ENCODE measurements at places on chromosomes 3 and 15.

- no peak for DNase-seq
Observed at GRCh38 chr3:21718161-21718765, 32.7 kb downstream of the ZNF385D start.

DNA sequence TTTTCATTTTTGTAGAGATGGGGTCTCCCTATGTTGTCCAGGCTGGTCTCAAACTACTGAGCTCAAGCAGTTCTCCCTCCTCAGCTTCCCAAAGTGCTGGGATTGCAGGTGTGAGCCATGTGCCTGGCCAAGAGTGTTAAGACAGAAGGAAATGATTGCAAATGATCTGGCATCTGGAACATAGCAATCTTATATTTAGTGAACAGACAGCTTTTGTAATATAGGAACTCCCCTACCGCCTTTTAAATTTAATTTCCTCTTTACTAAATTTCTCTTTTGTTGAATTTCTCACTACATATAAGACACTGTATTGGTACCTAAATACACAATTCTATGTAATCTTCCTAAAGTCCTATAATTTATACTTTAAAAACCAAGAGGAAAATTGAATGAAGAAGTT lies 13.1 kb downstream of the ANO10 start:
- no peak for DNase-seq

DNA sequence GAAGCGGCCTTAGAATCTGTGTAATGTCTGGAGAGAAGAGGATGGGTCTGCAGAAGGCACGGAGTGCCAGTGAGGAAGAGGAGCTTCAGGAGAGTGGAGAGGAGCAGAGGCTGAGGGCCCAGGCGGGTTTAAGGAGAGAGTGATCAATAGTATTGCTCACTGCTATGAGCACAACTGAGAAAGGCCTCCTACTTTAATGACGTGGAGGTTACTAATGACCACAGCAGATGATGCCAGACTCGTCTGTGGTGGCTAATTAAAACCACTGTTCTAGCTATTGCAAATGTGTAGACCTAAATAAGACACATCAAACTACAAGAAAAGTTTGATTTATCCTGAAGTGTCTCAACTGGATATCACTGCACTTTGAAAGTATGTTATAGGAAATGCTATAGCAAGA lies 33.2 kb downstream of the MTMR10 start:
- no peak for DNase-seq

DNA sequence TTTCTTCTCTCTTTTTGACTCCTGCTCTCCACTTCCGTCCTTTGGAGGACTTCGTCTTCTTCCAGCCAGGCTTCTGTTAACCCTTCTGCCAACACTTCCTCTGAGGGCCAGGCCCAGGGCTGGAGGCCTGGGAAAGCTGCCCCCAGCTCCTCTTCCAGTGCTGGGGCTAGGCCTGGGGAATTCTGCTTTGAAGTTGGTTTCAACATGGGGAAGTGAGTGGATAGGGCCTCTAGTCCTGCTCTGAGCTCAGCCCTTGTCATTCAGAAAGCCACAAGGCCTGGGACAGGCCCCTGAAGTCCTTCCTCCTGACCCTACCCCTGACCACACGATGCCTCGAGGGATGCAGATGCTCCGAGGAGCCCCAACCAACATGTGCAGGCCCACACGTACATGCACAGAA lies 53.9 kb upstream of the HERC1 start:
- no peak for DNase-seq

DNA sequence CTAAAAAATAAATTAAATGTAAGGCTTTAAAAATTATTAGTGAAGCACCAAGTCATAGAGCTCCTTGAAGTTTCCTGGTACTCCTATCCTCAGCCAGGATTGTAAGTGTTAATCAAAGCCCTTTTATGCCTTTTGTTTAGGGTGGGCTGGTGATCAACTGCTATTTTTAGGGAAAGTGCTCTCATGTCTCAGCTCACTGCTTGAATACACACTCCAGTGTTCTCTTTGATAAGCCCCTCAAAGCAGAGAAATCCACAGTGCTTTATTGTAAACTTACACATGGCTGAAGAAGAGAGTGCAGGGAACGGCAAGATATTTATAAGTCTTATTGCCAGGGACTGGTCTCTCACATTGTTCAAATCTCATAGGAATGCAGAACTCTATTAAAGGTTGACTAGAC lies 156.4 kb upstream of the AZI2 start:
- DNase-seq, result peak; percentile 7

- peak; percentile 14 for DNase-seq
Observed at GRCh38 chr3:73680391-73681095, 55.8 kb upstream of the PDZRN3 start.

DNA sequence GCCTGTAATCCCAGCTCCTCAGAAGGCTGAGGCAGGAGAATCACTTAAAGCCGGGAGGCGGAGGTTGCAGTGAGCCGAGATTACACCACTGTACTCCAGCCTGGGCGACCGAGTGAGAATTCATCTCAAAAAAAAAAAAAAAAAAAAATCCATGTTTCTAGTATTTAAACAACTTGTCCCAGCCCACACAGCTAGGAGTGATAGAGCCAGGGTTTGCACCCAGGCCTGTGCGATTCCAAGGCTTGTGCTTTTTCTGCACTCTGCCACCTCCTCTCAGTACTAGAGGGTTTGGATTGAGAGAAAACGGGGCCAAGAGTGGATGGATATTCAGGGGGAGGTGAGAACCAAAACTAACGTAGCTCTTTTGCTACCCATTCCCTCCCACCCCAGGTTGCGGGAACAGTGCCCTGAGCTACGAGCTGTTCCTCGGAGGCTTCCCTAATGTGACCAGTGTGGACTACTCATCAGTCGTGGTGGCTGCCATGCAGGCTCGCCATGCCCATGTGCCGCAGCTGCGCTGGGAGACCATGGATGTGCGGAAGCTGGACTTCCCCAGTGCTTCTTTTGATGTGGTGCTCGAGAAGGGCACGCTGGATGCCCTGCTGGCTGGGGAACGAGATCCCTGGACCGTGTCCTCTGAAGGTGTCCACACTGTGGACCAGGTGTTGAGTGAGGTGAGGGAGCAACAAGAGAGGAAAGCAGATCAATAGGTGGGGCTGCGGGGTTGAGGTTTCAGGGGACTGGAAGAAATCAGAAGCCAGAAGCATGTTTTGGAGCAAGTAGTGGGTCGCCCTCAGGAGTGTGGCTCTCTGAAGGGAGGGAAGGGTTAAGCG lies 4.1 kb downstream of the CAMK2N2 start:
- no peak for DNase-seq

All from tongue (tissue), 3 donors.